ENCODE measurements at places on chromosomes 7 and 10.
A peak's percentile ranks its signal among the peaks of the same experiment; 100 is the strongest.

DNA sequence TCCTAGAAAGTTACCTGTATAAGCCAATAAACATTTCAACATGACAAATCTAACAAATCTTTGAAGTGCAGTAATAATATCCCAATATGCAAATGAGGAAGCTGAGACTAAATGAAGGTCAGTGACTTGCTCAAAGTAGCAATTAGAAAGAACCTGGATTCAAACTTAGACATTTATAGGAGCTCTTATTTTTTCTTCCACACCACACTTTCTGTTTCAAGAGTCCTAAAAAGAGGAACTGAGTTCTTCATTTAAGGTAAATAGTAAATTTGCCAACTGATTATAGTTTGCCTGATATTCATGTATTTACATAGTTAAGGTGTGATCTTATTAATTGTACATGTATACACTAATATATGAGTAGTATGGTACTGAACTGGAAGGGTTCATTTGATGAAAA is 44.0 kb downstream of the KLHDC10 start:
- no peak for DNase-seq

DNA sequence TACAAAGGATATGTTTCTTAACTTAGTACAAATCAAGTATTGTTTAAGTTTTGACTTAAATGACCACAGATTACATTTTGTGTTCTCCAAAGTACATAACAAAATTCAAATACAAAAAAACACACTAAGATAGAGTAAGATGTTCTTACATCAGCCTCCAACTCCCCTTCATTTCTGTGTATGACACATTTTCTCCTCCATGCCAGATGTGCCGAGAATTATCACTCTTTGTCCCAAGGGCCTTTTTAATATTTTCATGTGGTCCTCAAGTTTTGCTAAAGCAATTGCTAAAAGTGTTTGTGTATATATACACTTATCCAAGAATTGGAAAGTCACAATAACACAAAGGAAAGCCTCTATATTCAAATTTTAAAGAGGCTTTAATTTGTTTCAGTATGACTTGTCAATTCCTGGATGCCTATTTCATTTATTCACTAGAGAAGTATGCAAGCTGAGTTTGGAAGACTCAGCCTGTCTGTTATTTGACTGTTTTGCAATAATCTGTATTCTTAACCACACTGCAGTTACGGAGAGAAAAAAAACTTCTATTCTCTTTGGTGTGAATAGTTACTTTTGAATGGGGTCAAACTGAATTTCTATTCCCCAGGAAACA is 586.4 kb upstream of the SEMA3D start:
- no peak for DNase-seq

GRCh38 chr7:95342642-95343307 is 18.4 kb upstream of the PON1 start:
- DNase-seq: no peak

DNA sequence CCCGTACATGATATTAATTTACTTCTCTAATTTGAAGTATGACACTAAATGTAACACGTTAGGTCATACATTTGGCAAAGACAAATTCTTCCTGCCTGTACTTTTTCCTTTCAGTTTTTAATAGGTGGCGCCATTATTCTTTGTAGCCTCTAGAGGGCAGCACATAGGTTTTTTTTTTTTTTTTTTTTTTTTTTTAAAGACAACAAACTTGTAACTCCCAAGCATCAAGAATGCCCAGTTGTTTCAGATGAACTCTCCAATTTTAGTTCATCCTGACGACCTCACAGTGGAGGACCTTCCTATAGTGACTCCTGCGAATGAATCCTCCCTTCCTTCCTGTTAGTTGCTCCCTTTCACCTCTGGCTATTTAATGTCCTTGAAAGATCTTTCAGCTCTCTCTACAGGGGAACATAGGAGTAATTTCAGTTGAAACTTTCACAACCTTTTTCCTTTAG is 139.3 kb upstream of the HDAC9 start:
- DNase-seq: peak; percentile 34

DNA sequence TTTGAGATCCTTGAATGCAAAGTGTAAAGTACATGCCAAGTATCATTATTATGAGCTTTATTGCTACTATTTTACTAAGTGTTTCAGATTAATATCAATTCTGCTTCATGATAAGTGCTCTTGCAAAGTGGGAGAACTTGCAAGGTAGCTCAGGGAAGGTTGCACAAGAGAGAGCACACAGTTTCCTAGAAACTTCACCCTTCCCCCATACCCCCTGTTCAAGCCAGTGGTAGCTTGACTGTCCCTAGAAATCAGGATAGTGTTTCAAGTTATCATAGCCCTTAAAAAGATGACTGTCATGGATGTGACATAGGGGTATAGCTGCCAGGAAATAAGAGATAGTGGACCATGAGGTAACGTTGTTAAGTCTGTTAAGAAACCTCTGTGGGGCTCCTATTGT is 251.5 kb downstream of the TRIL start:
- DNase-seq: no peak

GRCh38 chr10:30835146-30835545 is 196.5 kb downstream of the ZNF438 start:
- DNase-seq: no peak

- no peak for DNase-seq
Measured at GRCh38 chr10:100020142-100020885, 10.6 kb upstream of the DNMBP start.

- DNase-seq: no peak
Measured at GRCh38 chr7:157158400-157158799, 19.7 kb downstream of the UBE3C start.

GRCh38 chr10:99709480-99710229 is 22.3 kb downstream of the COX15 start:
- DNase-seq: no peak

DNA sequence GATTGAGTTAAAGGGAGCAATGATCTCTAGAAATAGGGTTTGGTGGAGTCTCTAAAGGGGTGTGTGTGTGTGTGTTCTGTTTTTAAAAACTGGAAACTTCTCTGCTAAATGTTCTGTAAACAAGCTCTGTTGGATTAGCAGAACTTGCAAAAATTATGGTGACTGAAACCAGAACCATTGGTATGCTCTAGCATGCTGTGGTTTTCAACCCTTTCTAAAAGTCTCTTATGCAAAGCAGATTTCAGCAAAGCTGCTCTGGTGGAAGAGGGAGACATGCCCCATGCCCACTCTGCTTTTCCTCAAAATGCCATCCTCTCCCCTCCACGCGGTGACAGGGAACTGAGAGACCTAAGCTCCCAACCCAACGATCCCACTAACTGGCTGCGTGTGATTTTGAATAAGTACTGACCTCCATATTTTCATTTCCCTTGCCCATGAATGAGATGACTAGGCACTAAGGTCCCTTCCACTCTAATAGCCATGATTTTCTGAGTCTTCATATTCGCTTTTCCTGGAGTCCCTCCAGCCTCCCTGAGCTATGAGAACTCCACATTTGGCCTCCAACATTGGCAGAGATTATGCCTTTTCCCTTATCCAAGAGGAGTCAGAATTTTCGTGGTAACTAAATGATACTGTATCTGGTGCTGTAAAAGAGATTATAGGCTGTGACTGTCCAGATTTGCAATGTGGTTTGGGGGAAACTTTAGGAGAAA is 117.3 kb upstream of the PALS2 start:
- DNase-seq: no peak

DNA sequence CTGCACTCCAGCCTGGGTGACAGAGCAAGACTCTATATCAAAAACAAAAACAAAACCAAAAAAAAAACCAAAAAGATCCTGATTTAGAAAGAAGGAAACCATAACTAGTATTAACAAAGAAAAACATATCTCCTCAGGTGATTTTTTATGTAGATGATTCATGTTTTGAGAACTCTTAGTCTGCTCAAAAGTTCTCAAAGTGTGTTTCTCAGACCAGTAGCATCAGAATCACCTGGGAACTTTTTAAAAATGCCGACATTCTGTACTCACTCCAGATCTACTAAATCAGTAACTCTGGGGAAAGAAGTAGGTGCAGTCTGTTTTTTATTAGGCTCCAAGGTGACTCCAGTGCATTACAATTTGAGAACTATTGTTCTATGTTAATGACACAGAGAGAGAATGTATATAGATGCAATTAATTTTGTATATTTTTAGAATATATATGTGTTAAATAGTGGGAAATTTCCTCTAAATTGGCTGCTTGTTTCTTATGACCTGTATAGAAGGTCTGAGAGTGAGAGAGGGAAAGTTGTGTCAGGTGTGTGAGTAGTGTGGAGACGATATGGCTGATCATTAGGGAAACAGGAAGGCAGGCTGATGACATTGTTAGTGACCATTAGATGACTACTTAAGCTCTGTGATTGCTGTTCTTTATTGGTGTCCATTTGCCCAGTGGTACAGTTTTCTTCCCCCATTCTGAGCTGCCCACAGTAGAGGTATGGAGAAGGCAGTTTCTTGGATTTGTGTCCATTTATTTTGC is 1075.0 kb downstream of the NRG3 start:
- DNase-seq: no peak

- DNase-seq: no peak
Measured at GRCh38 chr7:81256991-81257390, 338.1 kb upstream of the SEMA3C start.

DNA sequence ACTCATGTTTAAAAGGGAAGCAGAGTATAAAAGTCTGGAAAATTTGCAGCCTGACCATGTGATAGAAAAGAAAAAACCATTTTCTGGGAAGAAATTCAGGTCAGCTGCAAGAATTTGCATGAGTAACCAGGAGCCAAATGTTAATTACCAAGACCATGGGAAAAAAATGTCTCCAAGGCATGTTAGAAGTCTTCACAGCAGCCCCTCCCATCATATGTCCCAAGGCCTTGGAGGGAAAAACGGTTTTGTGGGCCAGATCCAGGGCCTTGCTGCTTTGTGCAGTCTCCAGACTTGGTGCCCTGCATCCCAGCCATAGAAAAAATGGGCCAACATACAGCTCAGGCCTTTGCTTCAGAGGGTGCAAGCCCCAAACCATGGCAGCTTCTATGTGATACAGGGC is 1019.6 kb upstream of the SORCS1 start:
- no peak for DNase-seq

- DNase-seq: no peak
Measured at GRCh38 chr10:90288391-90288933, 569.4 kb downstream of the HTR7 start.

GRCh38 chr10:3978761-3979160 is 193.8 kb upstream of the KLF6 start:
- no peak for DNase-seq

GRCh38 chr7:109699661-109700060 is 1130.0 kb downstream of the DNAJB9 start:
- DNase-seq: no peak

- DNase-seq: no peak
Measured at GRCh38 chr7:78530351-78530750, 731.8 kb downstream of the PHTF2 start.

- DNase-seq: no peak
Measured at GRCh38 chr10:75598998-75599397, 167.6 kb downstream of the LRMDA start.

All from SK-N-SH (cell line).